ENCODE measurements at places on chromosomes 13 and 19.

DNA sequence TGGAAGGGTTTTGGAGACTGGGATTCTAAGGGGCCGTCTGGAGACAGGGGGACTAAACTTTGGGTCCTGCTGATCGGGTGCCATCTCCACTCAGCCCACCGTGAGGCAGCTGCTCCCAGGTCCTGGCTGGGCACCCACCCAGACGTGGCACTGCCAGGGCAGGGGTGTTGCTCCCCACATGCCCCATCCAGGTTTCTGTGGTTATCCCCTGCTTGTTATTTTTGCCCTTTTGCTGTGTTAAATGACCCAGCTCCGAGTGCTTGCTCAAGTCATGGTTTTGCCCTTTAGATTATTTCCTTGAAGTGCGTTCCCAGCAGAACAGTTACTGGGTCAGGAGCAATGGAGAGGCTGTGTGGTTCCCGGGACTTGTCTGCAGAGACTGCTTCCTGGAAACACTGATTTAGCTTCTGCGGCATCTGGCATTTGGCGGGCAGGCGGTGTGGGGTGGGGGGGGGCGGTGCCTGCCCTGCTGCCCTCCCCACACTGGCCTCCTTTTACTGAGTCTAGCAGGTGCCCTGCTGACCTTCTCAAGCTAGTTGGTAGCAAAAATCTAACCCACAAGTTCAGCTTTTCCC lies 1.9 kb downstream of the RAB11B start:
- no peak for DNase-seq

- no peak for DNase-seq
Observed at GRCh38 chr19:15538774-15539173, 30.4 kb downstream of the CYP4F22 start.

- no peak for DNase-seq
Observed at GRCh38 chr19:56295531-56296455, 18.8 kb downstream of the ZSCAN5A start.

DNA sequence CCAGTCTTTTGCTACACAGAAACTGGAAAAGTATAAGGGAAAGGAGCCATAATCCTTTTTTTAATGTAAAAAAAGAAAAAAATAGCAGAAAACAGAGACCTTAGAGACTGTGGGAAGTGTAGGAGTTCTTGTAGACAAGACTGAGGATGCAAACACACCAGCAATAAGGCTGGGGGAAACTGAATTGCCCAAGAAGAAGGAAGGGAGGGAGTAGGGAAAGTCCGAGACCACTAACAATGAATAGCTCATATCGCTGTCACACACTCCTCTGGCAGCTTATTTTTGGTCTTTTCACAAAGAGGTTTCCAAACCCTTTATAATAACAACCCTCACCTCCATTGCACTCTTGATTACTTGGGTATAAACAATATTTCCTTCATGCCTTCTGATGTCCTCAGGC lies 952.0 kb downstream of the SLITRK5 start:
- DNase-seq = peak; percentile 20

GRCh38 chr13:27141746-27142145 lies 29.9 kb downstream of the USP12 start:
- no peak for DNase-seq

GRCh38 chr13:75927183-75927669 lies 291.1 kb downstream of the LMO7 start:
- no peak for DNase-seq

GRCh38 chr13:72805676-72806346 lies 23.9 kb downstream of the PIBF1 start:
- no peak for DNase-seq

- DNase-seq = peak; percentile 56
Observed at GRCh38 chr13:99215184-99215830, 14.7 kb downstream of the UBAC2 start.

DNA sequence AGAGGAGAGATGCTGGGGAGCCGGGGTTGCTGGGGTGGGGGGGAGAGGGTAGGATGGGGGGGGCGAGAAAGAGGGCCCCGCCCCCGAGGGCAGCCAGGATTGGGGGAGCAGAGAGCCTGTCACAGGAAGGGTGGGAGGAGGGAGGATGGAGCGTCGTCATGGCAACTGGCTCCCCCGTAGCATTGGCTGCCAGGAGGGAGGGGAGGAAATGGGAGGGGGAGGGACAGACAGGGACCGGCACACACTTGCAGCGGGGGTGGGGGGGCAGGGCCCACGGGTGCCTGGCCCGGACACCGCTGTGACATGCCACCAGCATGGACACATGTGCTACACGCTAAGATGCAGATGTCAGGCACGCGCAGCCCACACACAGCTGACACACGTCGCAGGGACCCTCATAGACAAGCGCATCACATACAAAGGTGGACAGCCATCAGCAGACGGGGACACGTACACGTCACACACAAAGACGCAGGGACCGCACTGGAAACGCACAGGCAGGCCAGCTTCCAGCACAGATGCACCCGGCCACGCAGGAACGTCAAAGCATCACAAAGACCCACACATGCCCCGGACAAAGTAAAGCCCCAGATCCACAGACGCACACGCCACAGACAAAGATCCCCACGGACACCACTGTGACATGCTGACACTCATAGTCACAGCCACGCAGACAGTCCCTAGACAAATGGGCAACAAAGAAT lies at the start of gene LMTK3:
LMTK3 (minus strand) TSS at position 36 of the 704 bp plus-strand sequence. CDS start 259 bp downstream, outside the sequence.
- peak; percentile 93 for DNase-seq

GRCh38 chr13:89733829-89734228 lies 1613.7 kb upstream of the MIR17HG start:
- no peak for DNase-seq

GRCh38 chr13:62450759-62451158 lies 1035.1 kb upstream of the PCDH20 start:
- DNase-seq = no peak

- DNase-seq = no peak
Observed at GRCh38 chr13:64180756-64181155, 2765.1 kb upstream of the PCDH20 start.

DNA sequence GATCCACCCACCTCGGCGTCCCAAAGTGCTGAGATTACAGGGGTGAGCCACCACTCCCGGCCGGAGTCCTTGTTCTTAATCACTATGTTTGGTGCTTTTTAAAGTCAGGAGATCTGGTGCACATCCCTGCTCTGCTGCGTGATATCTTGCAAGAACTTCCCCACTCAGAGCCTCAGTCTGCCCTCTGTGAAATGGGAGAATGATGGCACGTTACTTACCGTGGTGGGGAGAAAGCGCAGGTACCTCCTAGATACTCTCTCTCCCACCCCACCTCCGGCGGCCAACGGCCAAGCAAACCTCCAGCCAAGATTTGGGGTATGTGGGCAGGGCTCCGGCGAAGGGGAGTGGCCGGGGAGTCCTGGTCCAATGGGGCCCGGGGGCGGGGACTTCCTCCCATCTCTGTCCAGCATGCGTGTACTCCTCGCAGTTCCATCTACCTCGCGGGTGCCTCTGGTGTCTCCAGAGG lies at the start of gene RYR1:
RYR1 (plus strand) TSS at position 424 of the 466 bp plus-strand sequence. CDS start 139 bp downstream, outside the sequence.
- DNase-seq = peak; percentile 49

- DNase-seq = no peak
Observed at GRCh38 chr13:93305886-93306285, 79.3 kb downstream of the GPC6 start.

DNA sequence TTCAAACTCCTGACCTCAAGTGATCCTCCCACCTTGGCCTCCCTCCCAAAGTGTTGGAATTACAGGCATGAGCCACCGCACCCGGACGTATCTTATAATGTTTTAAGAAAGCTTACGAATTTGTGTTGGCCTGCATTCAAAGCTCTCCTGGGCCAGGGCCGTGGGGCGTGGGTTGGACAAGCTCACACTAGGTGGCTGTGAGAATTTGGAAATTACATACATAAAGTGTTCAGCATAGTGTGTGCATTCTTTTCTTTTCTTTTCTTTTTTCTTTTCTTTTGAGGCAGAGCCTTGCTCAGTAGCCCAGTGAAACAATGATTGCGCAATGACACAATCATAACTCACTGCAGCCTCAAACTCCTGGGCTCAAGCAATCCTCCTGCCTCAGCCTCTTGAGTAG lies 2.6 kb downstream of the ZSWIM4 start:
- DNase-seq = no peak

- no peak for DNase-seq
Observed at GRCh38 chr13:71115301-71115700, 751.7 kb downstream of the DACH1 start.

- no peak for DNase-seq
Observed at GRCh38 chr13:79194727-79195126, 211.3 kb downstream of the RBM26 start.
